ENCODE measurements at places on chromosomes 16 and 17.

- DNase-seq = no peak
Measured at GRCh38 chr16:86768228-86768791, 190.0 kb downstream of the FOXL1 start.

- DNase-seq = peak; percentile 92
Measured at GRCh38 chr16:720990-721764, at the start of gene ANTKMT. Gene ANTKMT, plus strand, starts transcription at chr16:721146. Its CDS starts 129 bp downstream, at chr16:721275.

DNA sequence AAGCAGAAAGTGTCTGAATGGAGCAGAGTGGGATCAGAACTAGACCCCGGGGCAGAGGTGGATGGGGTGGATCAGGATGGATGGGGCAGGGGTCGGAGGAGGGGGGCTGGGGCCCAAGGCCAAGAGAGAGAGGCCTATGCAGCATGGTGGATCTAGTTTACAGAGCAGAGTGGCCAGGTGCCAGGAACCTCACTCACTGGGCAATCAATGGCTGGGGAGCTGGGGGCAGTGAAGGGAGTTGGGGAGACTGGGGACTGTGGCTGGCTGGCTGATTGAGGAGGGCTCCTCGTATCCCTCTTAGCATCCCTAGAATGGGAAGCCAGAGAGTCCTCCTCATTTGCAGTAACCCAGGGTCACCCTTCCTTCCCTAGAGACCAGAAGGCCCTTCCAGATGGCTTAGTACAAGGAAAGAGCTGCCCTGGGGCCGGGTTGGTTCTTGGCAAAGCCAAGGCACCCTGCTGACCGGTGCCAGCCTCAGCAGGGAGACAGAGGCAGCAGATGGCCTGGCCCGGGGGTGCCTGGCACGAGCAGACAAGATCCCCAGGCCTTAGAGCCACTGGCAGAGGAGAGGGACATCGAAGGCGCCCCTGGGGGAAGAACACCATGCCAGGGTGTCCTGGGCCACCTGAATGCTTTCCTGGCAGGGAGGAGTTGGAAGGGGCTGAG, 36.8 kb downstream of the SRCIN1 start:
- DNase-seq = no peak

DNA sequence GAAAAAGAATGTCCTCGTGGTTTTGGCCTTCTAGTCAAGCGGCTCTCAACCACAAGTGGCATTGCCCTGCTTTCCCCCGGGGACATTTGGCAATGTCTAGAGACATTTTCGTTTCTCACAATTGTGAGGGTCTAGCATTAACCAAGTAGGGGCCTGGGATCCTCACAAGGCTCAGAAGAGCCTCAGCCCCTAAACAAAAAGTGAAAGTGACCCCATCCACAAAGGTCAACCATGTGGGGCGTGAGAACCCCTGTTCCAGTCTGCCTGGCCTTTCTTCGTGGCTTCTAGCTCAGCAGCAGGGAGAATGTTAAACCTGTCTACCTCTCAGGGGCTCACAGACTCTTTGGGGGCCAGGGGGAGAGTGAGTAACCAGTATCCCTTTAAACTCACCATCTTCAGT, 4.8 kb upstream of the RPL38 start:
- DNase-seq = no peak

GRCh38 chr17:43702637-43703036, 40.9 kb upstream of the MEOX1 start:
- DNase-seq = peak; percentile 14

GRCh38 chr17:64016231-64016784, 4.1 kb downstream of the ICAM2 start:
- no peak for DNase-seq

- no peak for DNase-seq
Measured at GRCh38 chr16:48011878-48012658, 143.7 kb downstream of the ABCC12 start.

- no peak for DNase-seq
Measured at GRCh38 chr17:68431661-68432071, 25.6 kb downstream of the WIPI1 start.

GRCh38 chr16:69005641-69006355, 99.7 kb upstream of the HAS3 start:
- no peak for DNase-seq

GRCh38 chr17:45953561-45953960, 45.5 kb upstream of the STH start:
- DNase-seq = no peak

- no peak for DNase-seq
Measured at GRCh38 chr17:17144916-17145665, 61.0 kb downstream of the PLD6 start.

- DNase-seq = no peak
Measured at GRCh38 chr17:2995886-2996809, 67.3 kb downstream of the OR1D5 start.

GRCh38 chr16:68100488-68100887, 15.3 kb downstream of the NFATC3 start:
- DNase-seq = no peak

DNA sequence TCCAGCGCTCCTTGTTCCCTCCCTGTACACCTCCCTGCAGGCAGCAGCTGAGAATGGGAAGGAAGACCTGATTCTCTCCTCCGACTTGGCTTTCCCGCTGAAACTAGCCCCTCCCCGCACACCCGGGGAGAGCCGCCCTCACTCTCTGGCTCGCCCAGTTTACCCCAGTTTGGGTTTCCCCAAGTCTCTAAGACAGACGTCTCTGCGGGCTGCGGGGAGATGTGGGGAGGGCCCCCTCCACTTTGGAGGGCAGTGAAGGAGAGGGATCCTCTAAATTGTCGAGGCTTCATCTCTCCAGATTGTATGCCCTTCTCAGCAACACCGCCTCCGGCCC, 797 bp downstream of the GRB7 start:
- no peak for DNase-seq

GRCh38 chr16:65728167-65728566, 606.3 kb upstream of the CDH11 start:
- no peak for DNase-seq

DNA sequence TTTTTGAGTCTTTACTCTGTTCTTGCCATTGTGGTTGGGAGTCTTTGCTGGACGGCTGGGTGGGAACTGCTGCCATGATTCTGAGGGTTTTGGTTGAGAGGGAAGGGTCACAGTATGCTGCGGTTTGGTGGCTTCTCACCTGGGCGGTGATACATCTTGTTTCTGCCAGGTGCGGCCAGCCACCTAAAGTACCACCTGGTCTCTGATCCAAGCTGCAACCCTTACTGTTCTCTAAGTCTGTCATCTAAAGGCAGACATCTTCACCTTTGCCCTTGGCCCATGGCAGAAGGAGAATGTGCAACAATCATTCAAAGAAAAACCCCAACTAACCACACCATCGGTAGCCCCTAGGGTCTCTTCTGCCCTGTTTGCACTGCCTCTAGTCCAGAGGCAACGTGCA, 19.6 kb upstream of the MPO start:
- no peak for DNase-seq

GRCh38 chr17:80593181-80593580, 48.5 kb downstream of the RPTOR start:
- DNase-seq = no peak

DNA sequence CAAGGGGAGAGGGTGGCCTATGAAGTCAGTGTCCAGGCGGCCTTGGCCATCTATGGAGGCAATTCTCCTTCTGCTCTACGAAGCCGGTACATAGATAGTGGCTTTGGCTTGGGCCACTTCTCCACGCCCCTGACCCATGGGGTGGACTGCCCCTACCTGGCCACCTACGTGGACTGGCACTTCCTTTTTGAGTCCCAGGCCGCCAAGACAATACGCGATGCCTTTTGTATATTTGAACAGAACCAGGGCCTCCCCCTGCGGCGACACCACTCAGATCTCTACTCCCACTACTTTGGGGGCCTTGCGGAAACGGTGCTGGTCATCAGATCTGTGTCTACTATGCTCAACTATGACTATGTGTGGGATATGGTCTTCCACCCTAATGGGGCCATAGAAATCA, 17.3 kb downstream of the AOC3 start:
- DNase-seq = no peak

GRCh38 chr17:42852351-42852750, 1.4 kb downstream of the AOC3 start:
- no peak for DNase-seq

- DNase-seq = no peak
Measured at GRCh38 chr16:22030087-22030812, 22.3 kb downstream of the MOSMO start.

DNA sequence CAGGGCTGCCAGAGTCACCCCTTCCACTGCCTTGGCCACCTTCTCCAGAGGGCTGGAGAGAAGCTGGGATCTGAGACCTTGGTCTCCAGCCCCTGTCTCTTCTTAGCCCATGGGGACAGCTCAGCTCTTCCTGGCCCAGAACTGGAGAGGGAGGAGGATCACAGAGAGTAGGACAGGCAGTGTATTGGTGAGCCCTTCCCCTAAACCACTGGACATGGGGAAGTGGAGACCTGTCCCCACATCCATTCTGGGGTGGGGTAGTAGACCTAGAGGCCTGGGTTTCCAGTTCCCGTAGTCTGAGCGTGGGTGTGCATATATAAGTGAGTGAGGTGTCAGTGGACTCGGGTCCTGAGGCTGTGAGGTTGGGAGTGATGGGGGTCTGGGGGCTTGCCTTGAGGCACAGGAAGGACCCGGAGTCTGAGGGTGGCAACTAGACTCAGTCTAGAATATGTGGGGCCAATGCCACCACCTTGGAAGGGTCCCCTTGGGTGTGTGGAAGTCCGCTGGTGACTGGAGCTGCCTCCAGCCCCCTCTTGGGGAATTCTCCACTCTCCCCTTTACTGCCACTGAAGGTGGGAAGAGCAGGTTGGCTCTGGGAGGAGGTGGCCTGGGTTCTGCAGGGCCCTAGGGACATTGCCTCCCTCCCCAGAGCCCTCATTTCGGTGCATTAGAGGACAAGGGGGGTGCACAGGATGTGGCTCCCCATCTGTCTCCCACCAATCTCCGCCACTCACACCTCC, 19.9 kb downstream of the GJD3 start:
- no peak for DNase-seq

GRCh38 chr16:70738083-70738977, 52.5 kb upstream of the MTSS2 start:
- peak; percentile 89 for DNase-seq
